ENCODE measurements at places on chromosomes 12 and 14.

GRCh38 chr12:86134561-86134960 is 121.6 kb downstream of the MGAT4C start:
- H3K4me1 ChIP-seq: no peaks in the 10 kb centered on the region
- no peaks in the 10 kb centered on the region for H3K36me3 ChIP-seq
- H3K27ac ChIP-seq: no peak overlapping the region
- no peak for DNase-seq

DNA sequence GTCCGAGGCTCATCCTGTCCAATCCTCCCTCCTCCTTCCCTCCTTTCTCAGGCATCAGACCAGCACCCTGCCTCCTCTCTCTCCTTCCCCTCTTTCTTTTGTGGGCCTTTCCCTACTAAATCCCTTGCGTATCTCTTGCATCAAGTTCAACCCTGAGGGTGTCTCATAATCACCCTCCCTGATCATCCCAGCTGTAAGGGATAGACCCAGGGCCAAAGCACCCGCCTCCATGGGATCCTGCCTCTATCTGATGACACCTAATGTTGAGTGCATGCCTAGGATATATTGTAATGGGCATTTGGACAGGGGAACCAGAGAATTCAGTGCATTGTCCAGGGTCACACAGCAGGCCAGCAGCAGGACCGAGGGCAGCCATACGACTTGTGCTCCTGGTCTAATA is 84.9 kb downstream of the PHETA1 start:
- H3K27me3 ChIP-seq: no peaks in the 10 kb centered on the region
- H3K27ac ChIP-seq: no peak overlapping the region
- H3K4me3 ChIP-seq: no peak overlapping the region
- no peaks in the 10 kb centered on the region for H3K36me3 ChIP-seq

DNA sequence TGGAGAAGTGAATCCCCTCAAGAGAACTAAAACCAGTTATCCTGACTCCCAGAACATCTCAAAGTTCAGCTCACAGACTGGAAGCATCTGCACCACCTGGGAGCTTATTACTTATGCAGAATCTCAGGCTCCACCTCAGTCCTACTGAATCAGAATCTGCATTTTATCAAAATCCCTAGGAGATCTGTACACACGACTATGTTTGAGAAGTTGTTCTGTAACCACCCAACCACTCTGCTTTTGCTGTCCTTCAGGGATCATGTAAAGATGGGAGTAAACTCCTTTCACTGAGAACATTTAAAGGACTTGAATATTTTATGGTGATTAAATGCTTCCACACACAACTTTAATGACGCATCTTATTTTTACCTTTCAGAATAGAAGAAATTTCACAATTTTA is 98.0 kb downstream of the KIF21A start:
- no peaks in the 10 kb centered on the region for H3K27me3 ChIP-seq
- no peak overlapping the region for H3K27ac ChIP-seq
- no peak for DNase-seq

GRCh38 chr14:23620177-23620702 is 15.9 kb upstream of the DHRS2 start:
- H3K27me3 ChIP-seq: peaks cover 5% of the 10 kb centered on the region
- peaks cover 2% of the 10 kb centered on the region for H3K36me3 ChIP-seq
- H3K27ac ChIP-seq: no peak overlapping the region
- DNase-seq: no peak
- H3K4me3 ChIP-seq: no peak overlapping the region
- H3K4me1 ChIP-seq: peaks cover 3% of the 10 kb centered on the region

- DNase-seq: no peak
- H3K27me3 ChIP-seq: no peaks in the 10 kb centered on the region
- peaks cover 2% of the 10 kb centered on the region for H3K36me3 ChIP-seq
- H3K4me3 ChIP-seq: no peak overlapping the region
- peaks cover 12% of the 10 kb centered on the region for H3K4me1 ChIP-seq
- no peak overlapping the region for H3K27ac ChIP-seq
Measured at GRCh38 chr14:105325303-105325702, 10.8 kb downstream of the PACS2 start.

GRCh38 chr12:116628989-116629388 is 69.8 kb downstream of the MAP1LC3B2 start:
- H3K4me1 ChIP-seq: no peaks in the 10 kb centered on the region
- no peak overlapping the region for H3K27ac ChIP-seq
- H3K27me3 ChIP-seq: peaks cover 5% of the 10 kb centered on the region
- no peak for DNase-seq
- no peak overlapping the region for H3K4me3 ChIP-seq
- H3K36me3 ChIP-seq: no peaks in the 10 kb centered on the region

DNA sequence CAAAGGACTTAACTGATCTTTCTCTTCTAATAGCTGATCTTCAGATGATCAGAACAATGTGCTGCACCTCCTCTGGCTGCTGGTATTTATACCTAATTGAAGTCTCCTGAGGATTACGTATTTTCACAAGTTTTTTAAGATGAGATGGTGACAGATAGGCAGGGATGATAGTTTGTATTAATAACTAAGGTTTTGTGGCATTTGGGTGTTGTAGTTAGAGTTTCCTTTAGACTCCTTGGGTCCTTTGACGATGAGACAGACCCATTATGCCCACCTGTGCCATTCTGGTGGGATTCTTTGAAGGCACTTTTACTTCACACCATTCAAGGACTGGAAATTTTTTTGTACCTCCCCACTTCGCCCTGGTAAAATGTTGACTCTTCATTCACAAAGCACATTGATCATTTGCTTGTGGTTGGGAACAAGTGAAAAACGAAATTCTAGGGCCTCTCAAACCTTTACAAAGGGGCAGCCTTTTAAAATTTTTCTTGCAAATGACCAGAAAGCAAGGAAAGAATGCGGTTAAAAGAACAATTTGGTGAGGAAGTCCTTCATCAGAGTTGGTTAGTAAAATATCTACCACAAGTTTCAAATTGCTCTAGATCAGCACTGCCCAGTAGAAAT is at the start of gene IFNG:
Gene IFNG, minus strand, starts transcription at position 60 of the 624 bp plus-strand sequence. CDS start 125 bp downstream, outside the sequence.
- peaks cover 50% of the 10 kb centered on the region for H3K4me1 ChIP-seq
- DNase-seq: peak; percentile 32
- H3K27me3 ChIP-seq: no peaks in the 10 kb centered on the region
- H3K4me3 ChIP-seq: peak within 1 kb of the TSS; percentile 73
- H3K27ac ChIP-seq: peak within 1 kb of the TSS; percentile 68

- no peak overlapping the region for H3K27ac ChIP-seq
- no peak for DNase-seq
- no peaks in the 10 kb centered on the region for H3K4me1 ChIP-seq
- no peaks in the 10 kb centered on the region for H3K27me3 ChIP-seq
Measured at GRCh38 chr14:29668201-29668600, 259.4 kb downstream of the PRKD1 start.

DNA sequence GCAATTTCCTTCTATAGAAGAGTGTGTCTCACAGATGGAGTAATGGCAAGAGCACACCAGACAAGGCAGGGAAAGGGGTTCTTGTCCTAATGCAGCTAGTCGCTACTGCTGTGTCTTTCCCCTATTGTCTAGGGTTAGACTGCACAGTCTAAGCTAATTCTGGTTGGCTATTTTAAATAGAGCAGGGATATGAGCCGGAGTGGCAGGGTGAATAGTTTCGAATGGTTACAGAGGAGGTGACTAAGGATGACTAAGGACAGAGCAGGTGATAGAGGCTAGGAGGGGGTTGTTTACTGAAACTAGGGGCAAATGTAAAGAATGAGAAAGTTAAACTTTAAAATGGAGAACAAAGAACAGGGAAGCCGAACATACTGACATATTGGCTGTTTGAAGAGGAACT is 25.6 kb upstream of the CPNE8 start:
- no peak overlapping the region for H3K4me3 ChIP-seq
- no peaks in the 10 kb centered on the region for H3K27me3 ChIP-seq
- no peaks in the 10 kb centered on the region for H3K36me3 ChIP-seq

DNA sequence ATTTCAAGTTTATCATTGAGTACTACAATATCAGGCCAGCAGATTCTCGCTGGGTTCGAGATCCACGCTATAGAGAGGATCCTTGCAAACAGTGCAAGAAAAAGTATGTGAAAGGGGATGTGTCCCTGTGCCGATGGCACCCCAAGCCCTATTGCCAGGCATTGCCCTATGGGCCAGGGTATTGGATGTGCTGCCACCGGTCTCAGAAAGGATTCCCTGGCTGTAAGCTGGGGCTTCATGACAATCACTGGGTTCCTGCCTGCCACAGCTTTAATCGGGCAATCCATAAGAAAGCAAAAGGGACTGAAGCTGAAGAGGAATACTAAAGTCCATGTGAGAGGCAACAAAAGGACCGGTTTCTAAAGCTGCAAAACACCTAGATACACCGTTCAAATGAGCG is 59.4 kb downstream of the ATG14 start:
- H3K27me3 ChIP-seq: no peaks in the 10 kb centered on the region
- peaks cover 9% of the 10 kb centered on the region for H3K36me3 ChIP-seq
- peaks cover 34% of the 10 kb centered on the region for H3K4me1 ChIP-seq

All from activated CD8-positive, alpha-beta T cell treated with anti-CD3 and anti-CD28 coated beads, Interleukin-2, amount 10 ng/mL, durations not matched to agents 7 days and 5 days (primary cell).